NCI-H2171 (cell line): ENCODE measurements at places on chromosomes 7 and 10.

DNA sequence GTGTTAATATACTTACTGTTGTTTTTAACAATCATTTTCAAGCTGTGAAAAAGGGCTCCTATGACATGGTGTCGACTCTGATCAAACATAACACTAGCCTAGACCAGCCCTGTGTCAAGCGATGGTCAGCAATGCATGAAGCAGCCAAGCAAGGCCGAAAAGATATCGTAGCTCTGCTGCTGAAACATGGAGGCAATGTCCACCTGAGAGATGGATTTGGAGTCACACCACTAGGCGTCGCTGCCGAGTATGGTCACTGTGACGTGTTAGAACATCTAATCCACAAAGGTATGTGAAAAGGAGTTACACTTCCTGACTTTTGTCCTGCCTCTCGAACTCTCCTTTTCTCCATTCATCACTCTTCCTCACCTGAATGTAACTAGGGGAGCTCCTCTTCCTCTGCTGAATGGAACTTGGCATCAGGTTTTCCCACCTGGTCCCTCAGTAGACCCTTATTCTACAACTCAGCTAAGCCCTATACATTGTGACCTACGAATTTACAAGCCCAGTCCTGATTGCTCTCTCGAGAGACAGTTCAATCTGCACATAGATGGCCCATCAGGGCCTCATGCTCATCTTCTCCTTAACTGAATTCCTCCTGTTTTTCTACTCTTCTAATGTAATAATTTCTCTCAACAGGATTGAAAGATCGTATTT lies 23.0 kb downstream of the ASB15 start:
- no peak for DNase-seq

- DNase-seq = no peak
These were observed 67.3 kb downstream of the DIP2C start for GRCh38 chr10:621981-622740.

DNA sequence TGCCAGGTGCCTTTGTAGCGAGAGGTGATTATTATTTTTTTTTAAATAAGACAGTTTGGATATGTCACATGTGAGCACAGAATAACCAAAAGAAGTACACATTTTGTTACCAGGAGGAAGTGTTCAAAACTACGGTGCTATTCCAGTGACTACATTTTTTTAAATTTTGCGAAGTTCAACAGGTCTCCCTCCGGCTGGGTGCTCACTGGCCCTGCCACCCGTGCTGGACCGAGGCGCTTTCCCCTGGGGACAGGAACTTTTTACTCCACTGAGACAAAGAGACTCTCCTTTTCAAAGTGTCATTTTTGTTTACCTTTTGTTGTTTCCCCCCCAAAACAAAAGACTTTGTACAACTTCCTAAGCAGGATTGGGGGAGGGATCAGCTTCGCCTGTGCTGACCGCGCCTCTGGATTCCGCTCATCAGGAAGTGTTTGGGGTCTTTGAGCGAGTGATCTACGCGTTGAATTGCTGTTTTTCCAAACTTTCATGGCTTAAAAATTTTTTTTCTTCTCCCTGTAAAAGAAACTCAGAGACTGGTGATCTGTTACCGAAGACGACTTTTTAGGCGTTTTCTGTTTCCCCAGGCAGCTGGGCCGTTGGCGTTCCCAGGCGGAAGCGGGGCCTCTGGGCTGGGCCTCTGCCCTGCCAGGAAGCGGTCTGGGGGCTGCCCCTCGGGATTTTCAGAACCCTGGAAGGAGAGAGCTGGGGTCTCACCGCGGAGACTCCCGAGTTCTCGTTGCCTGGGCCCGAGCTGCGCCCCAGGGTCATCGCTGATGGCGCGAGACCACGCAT lies 7.2 kb downstream of the EN2 start:
- DNase-seq = no peak

GRCh38 chr7:133584956-133585668 lies 332.2 kb downstream of the EXOC4 start:
- no peak for DNase-seq

DNA sequence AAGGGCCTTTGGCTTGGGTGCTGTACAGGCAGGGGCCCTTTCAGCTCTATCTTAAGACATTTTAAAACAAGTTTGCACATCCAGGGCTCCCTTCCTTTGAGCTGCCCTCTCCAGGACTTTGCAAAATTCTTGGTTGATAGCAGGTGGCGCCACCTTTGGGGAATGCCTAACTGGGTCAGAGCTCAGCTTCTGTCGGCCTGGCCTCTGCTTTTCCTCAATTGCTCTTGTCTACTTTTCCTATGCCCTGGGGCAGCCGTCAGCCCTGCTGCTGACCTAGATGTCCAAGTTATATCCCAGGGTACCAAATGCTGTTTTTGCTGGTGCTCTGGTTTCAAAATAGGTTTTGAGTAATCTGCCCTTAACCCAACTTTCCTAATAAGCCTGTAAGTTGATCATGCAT lies 65.8 kb downstream of the APBB1IP start:
- no peak for DNase-seq

- no peak for DNase-seq
These were observed 47.3 kb upstream of the AUTS2 start for GRCh38 chr7:69550991-69551390.

DNA sequence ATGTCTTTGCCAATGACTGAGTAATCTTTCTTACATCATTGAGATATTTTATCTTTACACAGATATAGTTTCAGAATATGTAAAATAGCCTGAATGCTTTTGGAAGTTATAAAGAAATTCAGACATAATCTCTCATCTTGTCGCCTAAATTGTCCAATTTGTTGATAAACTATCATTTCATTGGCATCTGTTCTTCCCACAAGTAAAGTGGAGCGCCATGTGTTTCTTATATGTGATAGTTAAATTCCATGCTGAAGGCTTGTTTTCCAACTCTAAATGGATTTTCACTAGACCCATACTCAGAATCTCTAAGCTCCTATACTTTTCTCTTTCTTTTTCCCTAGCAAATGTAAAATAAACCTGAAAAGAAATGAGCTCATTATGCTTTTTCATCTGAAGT lies 640.1 kb upstream of the MBL2 start:
- no peak for DNase-seq

DNA sequence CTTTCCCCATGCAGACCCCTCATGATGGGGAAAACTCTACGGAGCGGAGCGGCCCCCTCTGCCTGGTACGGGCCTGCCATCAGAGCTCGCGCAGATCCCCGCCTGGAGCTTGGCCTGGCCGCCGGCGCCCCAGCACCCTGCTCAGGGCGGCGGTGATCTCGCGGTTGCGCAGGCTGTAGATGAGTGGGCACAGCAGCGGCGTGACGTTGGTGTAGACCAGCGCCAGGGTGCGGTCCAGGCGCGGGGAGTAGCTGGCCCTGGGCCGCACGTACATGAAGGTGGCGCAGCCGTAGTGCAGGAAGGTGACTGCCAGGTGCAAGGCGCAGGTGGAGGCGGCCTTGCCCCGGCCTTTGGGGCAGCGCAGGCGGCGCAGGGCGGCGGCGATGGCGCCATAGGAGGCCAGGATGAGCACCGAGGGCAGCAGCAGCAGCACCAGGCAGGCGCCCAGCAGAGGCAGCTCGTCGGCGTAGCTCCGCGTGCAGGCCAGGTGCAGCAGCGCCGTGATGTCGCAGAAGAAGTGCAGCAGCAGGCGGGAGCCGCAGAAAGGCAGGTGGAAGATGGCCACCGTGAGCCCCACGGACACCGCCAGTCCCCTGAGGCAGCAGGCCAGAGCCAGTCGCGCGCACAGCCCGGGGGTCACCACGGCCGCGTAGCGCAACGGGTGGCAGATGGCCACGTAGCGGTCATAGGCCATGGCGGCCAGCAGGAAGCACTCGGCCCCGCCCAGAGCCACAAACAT lies 33.4 kb downstream of the TAS2R41 start:
- no peak for DNase-seq

- DNase-seq = no peak
These were observed 61.7 kb downstream of the PRF1 start for GRCh38 chr10:70540789-70541360.
